Hematopoietic multipotent progenitor cell treated with erythropoietin and hydrocortisone succinate and interleukin-3 and kit ligand, for 17 days (in vitro differentiated cells): ENCODE measurements at places on chromosomes 6 and 20.

- no peak for DNase-seq
Observed at GRCh38 chr6:2962004-2962403, 9.4 kb downstream of the SERPINB6 start.

- no peak for DNase-seq
Observed at GRCh38 chr6:108169464-108170331, 3.9 kb downstream of the NR2E1 start.

DNA sequence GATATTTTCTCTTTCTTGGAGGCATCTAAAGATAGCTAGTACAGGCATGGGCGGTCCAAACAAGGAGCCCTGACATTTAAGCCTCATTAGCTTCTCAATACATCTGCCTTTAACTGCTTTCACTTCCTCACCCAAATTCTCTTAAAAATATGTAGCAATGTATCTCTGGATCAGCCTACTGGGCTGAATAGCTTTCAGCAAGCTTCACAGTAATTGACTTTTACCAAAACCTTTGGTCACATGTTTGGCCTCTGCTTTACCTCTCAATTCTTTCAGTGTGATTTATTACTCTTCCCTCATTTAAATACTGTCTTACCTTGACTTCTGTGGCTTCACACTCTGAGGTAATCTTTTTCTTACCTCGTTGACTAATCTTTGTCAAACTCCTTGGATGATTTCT, 1618.1 kb downstream of the GRIK2 start:
- DNase-seq, result no peak

DNA sequence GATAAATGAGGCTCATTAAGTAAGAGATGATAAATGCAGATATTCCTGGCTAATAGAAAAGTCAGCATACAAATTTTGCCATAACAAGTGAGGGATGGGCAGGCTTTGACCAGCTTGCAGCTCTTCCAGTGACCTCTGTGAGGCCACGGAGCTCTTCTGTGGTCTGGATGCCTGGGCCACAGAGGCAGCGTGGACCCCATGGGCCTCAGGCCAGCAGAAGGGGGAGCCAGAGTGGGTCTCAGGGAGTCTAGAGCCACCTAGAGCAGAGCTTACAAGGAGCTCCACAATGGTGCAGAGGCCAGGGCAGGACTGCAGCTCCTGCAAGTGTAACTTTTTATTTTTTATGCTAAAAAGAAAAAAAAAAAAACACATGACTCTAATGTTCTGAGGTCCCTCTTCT, 165.1 kb downstream of the ARID1B start:
- no peak for DNase-seq

GRCh38 chr6:71056656-71057055, 99.8 kb upstream of the B3GAT2 start:
- no peak for DNase-seq

DNA sequence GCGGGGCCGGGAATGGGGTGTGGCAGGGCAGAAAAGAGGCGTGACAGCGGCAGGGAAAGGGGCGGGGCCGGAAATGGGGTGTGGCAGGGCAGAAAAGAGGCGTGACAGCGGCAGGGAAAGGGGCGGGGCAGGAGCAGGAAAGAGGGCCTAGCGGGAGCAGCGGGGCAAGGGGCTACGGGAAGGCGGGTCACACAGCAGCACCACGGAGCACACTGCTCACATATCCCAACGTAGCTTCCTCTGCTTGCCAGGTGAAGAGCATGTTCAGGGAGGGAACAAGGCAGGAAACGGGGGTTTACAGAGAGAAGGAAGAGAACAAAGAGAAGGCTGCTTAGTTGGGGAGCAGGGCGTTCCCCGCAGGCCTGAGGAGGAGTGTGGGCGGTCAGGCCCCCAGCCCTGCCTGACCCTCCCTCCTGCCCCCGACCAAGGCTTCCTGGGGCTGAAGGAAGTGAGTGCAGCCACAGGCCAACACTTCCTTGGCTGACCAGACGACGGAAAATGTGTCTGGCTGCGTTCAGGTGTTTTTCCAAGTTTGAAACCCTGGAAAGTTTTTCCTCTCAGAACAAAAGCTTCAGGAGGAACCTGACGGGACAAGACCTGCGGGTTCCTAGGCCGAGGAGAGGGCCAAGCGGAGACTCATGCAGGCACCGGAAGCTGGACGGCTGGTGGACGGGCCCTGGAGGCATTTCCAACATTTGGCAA, 13.8 kb downstream of the UCKL1 start:
- peak; percentile 31 for DNase-seq

GRCh38 chr6:31686483-31686882, 5.6 kb upstream of the LY6G5C start:
- DNase-seq, result peak; percentile 31

DNA sequence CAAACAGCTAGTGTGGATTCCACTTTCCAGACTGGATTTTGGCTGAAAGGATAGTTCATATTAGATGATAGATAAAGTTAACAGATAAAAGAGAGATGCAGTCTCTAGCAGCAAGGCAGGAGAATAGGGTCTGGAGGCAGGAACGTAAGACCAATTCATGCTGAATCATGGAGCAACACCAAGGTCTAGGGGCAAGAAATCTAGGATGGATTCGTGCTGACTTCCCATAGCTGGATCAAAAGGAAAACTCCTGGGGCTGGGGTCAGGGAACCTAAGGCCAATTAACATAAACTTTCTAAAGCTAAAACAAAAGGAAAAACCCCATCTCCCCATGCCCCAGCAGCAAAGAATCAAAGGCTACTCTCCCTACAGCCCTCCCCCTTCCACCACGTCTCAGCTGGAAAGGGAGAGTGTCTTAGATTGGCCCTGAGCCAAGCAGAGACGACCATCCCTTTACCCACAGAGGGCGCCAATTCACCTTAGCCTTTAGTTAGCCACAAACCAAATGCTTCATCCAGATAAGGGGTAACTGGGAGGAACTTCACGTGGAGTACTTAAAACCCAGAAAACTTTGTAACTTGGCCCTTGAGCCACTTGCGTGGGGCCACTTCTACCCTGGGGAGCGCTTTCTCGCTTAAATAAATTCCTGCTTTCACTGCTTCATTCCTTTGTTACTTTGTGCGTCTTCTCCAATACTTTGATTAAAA, 7.6 kb downstream of the TREM1 start:
- peak; percentile 87 for DNase-seq

DNA sequence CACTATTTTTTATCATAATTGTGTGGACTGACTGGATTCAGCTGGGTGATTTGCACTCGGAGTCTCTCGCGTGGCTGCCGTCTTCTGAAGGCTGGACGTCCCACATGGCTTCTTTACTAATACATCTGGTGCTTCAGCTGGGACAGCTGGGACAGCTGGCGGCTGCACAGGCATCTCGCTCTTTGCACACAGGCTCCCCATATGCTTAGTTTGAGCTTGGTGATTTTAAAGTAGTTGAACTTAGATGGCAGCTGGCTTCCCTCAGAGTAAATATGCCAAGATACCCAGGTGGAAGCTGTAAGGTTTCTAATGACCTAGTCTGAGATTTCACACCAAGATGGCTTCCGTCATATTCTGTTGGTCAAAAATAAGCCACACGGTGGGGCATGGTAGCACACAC, 38.7 kb upstream of the PPP1R3G start:
- DNase-seq, result no peak

- DNase-seq, result no peak
Observed at GRCh38 chr6:131740161-131740560, 29.3 kb upstream of the CTAGE9 start.

- no peak for DNase-seq
Observed at GRCh38 chr6:130900913-130901312, 73.7 kb downstream of the SMLR1 start.

GRCh38 chr6:84804720-84805119, 40.3 kb upstream of the TBX18 start:
- no peak for DNase-seq

DNA sequence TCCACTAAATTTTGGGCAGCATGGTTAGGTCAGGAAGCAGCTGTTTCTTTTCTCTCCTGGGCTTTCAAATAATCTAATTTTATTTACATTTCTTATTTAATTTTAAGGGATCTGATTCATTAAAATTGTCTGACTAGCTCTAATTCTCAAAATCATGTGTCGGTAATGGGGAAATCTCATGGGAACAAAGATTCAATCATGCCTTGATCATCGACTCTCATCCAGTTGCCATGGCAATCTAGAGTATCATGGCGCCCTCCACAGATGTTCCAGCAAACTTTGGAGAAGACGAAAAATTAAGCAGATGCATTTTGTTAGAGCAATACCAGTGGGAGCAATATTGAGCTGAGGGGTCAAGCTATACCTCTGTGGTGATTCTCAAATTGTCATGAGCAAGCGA, 358.0 kb upstream of the CDH4 start:
- no peak for DNase-seq

DNA sequence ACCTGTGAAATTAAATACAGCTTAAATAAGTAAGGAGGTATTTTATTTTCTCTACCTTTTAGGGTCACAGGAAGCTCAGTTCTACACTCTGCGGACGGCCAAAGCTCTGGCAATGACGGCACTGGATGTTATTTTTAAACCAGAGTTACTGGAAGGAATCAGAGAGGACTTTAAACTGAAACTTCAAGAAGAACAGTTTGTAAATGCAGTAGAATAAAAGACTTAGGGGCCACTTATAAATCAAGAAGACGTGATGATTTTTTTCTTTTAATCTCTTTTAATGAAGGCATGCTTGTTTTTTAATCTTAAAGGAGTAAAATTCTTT, 16.2 kb downstream of the PM20D2 start:
- no peak for DNase-seq

GRCh38 chr6:146154197-146154596, 125.3 kb downstream of the GRM1 start:
- no peak for DNase-seq

GRCh38 chr6:38025451-38025850, 205.9 kb downstream of the ZFAND3 start:
- no peak for DNase-seq

GRCh38 chr20:10111139-10111958, 76.6 kb downstream of the ANKEF1 start:
- no peak for DNase-seq

DNA sequence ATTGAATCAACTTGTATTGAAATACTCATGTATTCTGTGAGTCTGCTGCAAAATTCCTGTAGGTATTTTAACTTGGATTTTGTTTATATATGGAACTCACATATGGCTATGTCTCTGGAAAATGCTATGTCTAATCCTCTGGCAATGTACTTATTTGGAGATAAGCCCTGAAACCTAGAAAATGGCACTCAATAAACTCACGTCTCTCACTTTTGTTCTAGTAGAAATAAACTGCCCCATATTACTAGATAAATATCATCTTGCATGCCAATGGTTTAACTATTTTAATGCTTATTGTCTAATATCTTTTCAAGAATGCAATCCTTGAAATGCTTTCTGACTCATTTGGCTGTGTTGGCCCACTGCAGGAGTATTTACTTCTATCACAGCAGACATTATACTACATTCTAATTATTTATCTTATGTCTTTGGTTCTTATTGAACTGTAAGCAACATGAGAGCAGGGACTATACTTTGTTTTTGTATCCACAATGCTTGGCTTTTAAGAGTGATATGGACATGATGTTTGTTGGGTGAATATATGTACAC, 292.2 kb upstream of the RSPO3 start:
- no peak for DNase-seq

- DNase-seq, result peak; percentile 24
Observed at GRCh38 chr20:35773154-35773751, 1.4 kb downstream of the PHF20 start.

GRCh38 chr20:855466-856360, 22.2 kb downstream of the FAM110A start:
- no peak for DNase-seq

DNA sequence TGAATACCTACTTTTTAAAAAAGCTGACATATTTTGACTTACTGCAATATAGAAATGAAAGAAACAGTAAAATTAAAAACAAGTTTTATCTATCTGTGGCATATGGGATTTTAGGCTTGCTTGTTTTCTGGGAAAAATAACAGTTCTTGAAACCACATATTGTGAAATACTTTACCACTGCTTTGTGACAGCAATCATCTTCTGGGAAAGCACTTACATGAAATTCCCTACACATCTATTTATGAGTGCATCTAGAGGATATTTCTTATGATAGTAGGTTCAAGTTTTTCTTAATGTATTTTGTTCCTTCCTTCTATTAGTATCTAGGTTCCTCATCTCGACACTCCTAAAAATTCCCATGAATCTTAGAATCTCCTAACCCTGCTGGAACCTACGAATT, 75.2 kb downstream of the STXBP5 start:
- no peak for DNase-seq

- DNase-seq, result no peak
Observed at GRCh38 chr20:1757606-1758512, 100.3 kb upstream of the SIRPG start.

- DNase-seq, result no peak
Observed at GRCh38 chr6:6402006-6402405, 81.5 kb upstream of the F13A1 start.

- DNase-seq, result no peak
Observed at GRCh38 chr6:144585217-144585814, 300.2 kb downstream of the UTRN start.

- no peak for DNase-seq
Observed at GRCh38 chr6:159104931-159105330, 60.1 kb upstream of the TAGAP start.

DNA sequence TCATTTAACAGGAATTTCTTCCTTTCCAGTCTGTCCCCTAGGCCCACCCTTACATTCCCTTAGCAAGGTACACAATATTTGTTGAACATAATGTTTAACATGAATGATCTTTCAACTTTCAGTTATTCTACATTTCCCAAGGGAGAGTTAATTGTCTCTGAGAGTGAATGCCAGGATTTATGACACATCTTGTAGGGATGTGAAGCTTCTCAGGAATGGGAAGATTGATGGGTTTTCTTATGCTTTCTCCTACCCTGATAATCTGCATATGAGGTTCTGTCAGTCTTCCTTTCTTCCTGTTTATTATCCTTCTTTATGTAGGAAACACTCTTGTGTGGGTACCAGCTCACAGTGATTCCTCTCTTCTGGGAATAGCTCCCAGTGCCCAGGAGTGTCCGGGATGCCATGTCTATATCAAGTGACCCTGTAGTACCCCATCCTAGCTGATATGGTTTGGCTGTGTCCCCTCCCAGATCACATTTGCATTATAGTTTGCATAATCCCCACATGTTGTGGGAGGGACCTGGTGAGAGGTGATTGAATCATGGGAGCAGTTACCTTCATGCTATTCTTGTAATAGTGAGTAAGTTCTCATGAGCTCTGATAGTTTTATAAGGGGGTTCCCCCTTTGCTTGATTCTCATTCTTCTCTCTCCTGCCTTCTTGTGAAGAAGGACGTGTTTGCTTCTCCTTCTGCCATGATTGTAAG, 7.1 kb upstream of the FYN start:
- DNase-seq, result no peak

DNA sequence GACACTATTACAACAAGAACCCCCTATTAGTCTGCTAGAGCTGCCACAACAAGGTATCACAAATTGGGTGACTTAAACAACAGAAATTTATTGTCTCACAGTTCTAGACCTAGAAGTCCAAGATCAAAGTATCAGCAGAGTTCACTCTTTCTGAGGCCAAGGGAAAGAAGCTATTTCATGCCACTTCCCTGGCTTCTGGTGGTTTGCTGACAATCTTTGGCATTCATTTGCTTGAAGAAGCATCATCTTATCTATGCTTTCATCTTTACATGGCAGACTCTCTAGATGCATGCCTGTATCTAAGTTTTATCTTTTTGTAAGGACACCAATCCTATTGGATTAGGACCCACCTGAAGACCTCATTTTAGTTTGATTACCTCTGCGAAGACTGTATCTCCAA, 296.8 kb upstream of the MARCKS start:
- DNase-seq, result no peak

- no peak for DNase-seq
Observed at GRCh38 chr20:59144831-59145196, 18.8 kb upstream of the ZNF831 start.
